Occipital lobe (tissue), 3 donors: ENCODE measurements at places on chromosomes 2 and 18. TPM values are rescaled to one million over a fixed set of nuclear protein-coding genes. Genes with fewer than 3 reads are reported as not detected.

CSRNP3 gene
- 246 TPM for total RNA-seq

ANKRD30BL gene
- 27.9 TPM for total RNA-seq

OTOF gene
- total RNA-seq: 0.47 TPM

RPRM gene
- 95.9 TPM for total RNA-seq

PROC gene
- total RNA-seq: not detected

LOXHD1 gene
- 0.16 TPM for total RNA-seq

ATP9B gene
- 69.1 TPM for total RNA-seq

VWC2L gene
- 20.9 TPM for total RNA-seq

SLC4A5 gene
- 2.2 TPM for total RNA-seq

KYNU gene
- 0.16 TPM for total RNA-seq

NTSR2 gene
- total RNA-seq: 0.31 TPM

ACTG2 gene
- 0.62 TPM for total RNA-seq

USP37 gene
- total RNA-seq: 38.7 TPM

CHRNA1 gene
- not detected for total RNA-seq

VIT gene
- total RNA-seq: not detected

FAHD2A gene
- 8.7 TPM for total RNA-seq

CD226 gene
- 0.16 TPM for total RNA-seq

LIMS3 gene
- 2.3 TPM for total RNA-seq

ACSL3 gene
- 255 TPM for total RNA-seq

MCM6 gene
- 18.9 TPM for total RNA-seq

DLX2 gene
- total RNA-seq: 3.3 TPM

CGREF1 gene
- 17.3 TPM for total RNA-seq

SP140L gene
- 0.47 TPM for total RNA-seq

ALPP gene
- not detected for total RNA-seq

TBR1 gene
- 53.7 TPM for total RNA-seq

BOK gene
- 22.8 TPM for total RNA-seq

PTPN4 gene
- total RNA-seq: 191 TPM
